Hematopoietic multipotent progenitor cell treated with erythropoietin and hydrocortisone succinate and interleukin-3 and kit ligand, for 4 days (in vitro differentiated cells): ENCODE measurements at places on chromosomes 16 and 17.

- no peak for DNase-seq
Observed at GRCh38 chr17:62641153-62641552, 13.7 kb downstream of the MRC2 start.

DNA sequence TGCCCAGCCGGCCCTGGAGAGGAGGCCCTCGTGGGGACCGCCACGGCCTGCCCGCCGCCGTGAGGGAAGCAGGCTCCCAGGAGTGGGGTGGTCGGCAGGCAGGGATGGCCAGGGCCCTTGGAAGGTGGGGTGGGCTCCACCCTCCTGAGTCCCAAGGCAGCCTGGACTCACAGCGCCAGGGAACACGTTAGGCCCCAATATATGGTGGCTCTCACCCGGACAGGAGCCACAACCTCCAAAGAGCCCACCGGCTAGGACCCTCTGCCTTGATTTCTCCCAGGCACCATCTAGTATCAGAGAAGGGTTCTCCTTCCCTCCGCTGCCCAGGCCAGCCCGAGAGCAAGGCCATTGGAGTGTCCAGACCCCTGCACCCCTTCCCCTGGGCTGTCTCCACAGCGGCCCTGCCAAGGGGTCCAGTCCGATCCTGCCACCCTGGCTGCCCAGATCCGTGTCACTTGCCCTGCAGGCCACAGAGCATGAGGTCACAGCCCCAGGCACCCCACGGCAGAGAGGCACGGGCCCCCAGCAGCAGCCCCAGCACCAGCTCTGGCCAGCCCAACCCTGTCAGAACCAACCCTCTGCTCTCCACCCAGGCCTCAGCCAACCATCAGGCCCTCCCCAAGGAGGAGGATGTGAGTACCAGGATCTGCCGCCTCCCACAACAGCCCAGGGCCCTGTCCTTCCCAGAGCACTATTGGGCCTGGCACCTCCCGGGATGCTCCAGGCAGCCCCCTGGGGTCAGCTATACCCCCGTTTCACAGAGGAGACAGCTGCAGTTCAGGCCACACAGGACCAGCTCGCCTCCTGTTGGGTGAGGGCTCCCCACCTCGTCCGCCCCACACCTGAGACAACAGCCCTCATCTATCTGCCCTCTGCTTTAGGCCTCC is 1.1 kb upstream of the AXIN1 start:
- DNase-seq: no peak

DNA sequence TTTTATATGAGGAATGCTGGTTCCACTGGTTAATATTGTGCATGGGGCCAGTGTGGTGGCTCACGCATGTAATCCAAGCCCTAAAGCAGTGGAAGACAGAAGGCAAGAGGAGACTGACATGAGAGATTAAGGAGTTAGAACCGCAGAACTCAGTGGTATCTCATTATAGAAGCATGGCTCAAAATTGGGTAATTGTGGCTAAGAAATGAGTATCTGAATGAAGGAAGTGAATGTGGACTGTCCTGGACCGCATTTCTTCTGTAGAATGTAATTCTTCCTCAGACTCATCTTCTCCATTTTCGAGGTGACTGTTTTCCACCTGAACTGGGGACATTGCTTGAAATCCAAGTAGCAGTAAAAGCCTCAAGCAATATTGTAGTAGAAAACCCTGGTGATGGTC is 42.6 kb upstream of the CDR2 start:
- DNase-seq: no peak

GRCh38 chr16:4588961-4589360 is 25.7 kb downstream of the UBALD1 start:
- no peak for DNase-seq

- DNase-seq: no peak
Observed at GRCh38 chr16:58021661-58022551, 3.6 kb upstream of the MMP15 start.

GRCh38 chr17:18102640-18103039 is 5.9 kb upstream of the MYO15A start:
- peak; percentile 75 for DNase-seq

DNA sequence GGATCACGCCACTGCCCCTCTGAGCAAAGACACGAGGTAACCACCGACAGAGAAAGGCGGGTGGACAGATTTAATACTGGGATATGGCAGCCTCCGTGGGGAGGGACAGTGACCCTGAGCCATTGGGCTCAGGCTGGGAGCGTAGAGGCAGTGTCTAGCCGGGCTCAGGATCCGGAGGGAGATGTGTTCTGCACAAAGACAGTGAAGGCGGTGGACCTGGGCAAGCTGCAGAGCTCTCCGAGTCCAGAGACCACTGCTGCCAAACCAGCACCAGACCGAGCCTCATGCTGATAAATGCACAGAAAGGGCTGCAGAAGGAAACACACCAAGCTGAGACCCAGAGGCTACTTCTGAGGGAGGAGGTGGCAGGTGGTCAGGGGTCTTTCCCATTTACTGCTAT is 26.5 kb upstream of the MTSS2 start:
- no peak for DNase-seq

DNA sequence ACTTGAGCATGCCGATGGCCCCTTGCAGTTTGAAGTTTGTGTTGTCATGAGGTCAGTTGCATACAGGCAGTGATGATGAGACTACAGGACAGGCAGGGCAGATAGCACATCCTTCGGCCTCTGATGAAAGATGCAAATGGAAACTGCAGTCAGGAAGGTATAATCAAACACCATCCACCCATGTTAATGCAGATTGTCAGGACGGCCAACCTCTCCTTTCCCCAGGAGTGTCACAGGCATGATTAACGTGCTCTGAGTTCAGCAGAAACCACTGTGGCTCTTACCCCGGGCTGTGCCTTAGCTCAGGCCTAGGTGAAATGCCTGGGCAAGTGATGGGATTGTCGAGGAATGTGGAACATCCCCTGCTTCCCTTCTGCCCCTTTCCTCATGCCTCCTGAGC is 893.5 kb upstream of the RBFOX1 start:
- DNase-seq: no peak

- no peak for DNase-seq
Observed at GRCh38 chr17:66904760-66905624, 59.5 kb upstream of the CACNG4 start.

DNA sequence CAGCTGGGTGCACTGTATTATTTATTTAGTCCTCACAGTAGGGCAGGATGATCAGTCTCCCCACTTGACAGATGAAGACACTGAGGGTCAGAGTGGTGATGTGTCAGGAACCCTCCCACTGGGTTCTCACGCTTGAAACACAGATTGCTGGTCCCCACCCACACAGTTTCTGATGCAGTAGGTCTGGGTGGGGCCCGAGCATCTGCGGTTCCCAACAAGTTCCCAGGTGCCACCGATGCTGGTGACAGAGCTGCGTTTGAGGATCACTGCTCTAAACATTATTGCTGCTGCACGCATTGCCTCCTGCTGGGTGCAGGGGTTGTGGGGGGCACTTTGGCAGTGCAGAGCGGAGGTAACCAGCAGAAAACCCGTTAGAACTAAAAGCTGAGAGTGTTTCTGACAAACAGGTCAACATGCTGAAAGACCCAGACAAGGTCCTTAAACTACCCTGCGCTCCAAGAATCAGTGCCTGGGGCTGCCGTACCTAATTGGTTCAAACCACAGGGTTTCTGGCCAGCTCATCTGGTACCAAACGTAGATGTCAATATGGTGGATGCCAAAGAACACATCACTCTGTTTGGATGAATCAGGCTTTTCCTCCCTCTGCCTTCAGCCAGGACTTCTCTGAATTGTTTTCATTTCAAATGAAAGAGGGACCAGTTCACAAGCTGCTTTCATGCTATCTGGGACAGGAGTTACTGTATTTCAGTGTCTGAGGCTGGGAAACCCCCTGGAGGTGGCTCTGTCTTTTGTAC is 76.0 kb downstream of the ABCC1 start:
- no peak for DNase-seq

- DNase-seq: peak; percentile 70
Observed at GRCh38 chr17:36608794-36609497, 7.6 kb downstream of the MRM1 start.
